T-helper 1 cell (primary cell): ENCODE measurements at places on chromosomes 7 and 10.

- DNase-seq, result peak; percentile 8
Measured at GRCh38 chr7:33185786-33186185, 56.4 kb downstream of the BBS9 start.

GRCh38 chr7:140060788-140061606, 1.8 kb downstream of the PARP12 start:
- DNase-seq, result no peak

DNA sequence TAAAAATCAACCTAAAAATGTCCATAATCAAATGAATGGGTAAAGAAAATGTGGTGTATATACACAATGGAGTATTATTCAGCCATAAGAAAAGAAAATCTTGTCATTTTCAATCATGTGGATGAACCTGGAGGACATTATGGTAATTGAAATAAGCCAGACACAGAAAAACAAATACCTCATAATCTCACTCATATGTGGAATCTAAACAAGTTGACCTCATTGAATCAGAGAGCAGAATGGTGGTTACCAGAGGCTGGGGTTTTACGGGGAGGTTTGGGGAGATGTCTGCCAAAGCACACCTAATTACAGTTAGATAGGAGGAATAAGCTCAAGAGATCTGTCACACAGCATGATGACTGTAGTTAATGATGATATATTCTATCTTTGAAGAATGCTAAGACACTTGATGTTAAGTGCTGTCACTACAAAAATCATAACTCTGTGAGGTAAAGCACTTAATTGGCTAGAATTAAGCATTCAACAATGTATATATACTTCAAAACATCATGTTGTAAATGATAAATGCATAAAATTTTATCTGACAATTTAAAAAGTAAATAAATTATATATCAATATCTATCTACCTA, 39.1 kb upstream of the TNPO3 start:
- DNase-seq, result no peak

DNA sequence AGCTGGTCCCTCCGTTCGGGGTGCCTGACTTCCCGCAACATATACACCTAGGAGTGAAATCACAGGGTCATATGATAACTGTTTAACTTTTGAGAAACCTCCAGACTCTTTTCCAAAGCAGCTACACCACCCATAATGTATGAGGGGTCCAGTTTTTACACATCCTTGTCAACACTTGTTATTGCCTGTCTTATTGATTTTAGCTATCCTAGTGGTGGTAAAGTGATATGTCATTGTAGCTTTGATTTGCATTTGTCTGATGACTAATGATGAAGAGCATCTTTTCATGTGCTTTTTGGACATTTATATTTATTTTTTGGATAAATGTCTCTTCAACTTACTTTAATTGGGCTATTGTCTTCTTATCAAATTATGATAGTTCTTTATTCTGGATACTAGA, 29.0 kb downstream of the SND1 start:
- no peak for DNase-seq

GRCh38 chr7:77386165-77386822, 29.9 kb downstream of the GSAP start:
- DNase-seq, result no peak

- DNase-seq, result no peak
Measured at GRCh38 chr10:3095373-3096139, 28.2 kb downstream of the PFKP start.

DNA sequence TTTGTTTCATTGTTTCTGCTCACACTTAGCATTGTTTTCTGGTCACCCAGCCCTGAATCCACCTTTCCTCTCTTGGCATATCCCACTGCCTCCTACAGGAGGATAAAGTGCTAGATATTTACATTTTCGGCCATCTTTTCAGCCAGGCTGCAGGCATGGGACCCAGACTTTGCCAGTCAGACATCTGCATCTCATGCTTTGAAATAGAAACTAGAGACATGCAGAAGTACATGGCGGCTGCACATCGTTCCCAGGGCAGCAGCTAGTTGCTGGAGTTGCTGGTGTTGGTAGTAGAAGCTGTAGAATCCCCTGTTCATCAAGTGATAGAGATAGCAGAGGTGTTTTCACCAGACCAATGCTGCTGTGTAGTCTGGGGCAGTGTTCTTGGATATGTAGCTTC, 18.7 kb downstream of the STAMBPL1 start:
- no peak for DNase-seq

DNA sequence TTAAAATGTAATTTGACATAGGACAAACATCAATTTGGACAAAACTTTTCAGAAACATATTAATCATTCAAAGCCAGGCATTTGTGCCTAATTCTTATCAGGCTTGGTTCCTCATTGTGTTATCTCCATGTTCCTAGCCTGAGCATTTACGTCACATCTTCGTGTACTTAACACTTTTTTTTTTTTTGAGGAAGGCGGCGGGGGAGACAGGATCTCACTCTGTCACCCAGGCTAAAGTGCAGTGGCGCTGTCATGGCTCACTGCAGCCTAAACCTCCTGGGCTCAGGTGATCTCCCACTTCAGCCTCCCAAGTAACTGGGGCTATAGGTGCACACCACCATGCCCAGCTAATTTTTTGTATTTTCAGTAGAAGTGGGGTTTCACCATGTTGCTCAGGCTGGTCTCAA, 19.8 kb downstream of the HNRNPA2B1 start:
- DNase-seq, result no peak

GRCh38 chr10:119022846-119023552, 6.5 kb upstream of the NANOS1 start:
- DNase-seq, result no peak

DNA sequence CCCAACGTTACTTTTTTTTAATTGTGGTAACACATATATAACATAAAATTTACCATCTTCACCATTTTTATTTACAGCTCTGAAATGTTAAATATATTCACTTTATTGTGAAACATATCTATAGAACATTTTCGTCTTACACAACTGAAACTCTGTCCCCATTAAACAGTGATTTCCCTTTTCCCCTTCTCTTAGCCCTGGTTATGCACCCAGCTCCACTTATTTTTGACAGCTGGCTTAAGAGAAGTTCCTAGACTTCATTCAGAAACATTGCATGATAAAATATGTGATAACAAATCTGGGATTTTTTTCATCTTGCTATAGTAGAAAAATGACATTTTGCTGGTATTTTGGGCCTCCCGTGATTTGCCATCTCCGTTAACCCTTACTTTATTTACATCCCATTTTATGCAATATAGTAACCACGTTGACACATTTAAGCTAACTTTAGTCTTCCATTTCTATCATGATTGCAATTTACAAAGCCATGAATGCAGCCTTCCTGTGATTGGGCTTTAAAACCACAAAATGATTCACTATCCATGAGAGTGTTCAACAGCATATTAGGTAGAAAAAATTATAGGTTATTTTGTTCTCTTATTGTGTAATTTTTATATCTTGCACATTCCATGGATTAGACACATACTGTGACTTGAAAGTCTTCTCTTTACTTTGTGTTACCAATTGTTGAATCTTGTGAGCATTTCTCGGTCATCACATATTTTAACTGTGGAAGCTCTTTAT, 139.6 kb downstream of the SND1 start:
- DNase-seq, result no peak

DNA sequence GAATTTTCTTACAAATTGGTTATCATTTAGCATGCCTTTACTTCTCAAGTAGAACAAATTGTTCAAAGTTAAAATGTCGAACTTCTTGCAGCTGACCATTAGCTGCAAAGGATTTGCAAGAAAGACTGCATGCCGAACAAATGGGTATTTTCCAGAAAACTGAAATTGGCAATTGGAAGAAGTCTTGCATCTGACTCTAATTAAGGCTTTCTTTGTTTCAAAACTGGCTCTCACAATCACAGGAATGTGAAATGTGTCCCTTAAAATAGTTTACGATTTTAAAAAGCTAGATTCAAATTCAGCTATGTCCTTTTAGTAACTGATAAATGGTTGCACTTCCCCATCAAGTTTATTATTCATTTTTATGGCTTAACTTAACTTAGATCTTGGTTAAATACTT, 207.9 kb downstream of the ARL4A start:
- no peak for DNase-seq

DNA sequence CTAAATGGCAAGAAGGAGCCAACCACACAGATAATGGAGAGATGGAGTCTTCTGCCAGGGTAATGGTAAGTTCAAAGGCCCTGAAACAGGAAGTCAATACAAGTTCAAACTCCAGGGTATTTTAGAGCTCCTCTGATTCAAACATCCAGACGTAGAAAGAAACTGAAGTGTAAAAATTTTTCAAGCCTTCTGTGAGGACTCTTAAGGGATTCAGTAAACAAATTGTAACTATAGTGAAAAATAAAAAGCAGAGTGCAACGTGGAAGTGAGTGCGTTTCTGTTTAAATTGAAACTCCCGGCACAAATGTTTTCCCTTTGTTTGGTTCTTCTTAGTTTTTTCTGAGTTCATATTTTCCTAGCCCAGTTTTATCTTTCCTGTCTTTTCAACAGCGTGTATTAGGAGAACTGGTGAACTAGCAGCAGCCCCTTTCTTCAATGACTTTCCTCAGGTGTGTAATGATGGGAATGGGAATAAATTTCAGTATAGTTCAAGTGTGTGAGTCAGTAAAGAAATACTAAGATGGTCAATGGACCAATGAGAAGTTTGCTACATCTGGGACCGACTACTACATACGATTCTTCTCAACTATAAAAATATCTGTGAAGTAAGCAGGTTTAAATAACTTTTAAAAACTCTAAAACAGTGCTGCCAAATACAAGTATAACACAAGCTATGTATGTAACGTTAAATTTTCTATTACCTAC, 298.9 kb downstream of the CSTF2T start:
- DNase-seq, result no peak

GRCh38 chr7:85322252-85322651, 135.4 kb upstream of the SEMA3D start:
- DNase-seq, result no peak

- no peak for DNase-seq
Measured at GRCh38 chr10:126185676-126186447, 202.4 kb downstream of the ADAM12 start.

GRCh38 chr7:149731207-149731955, 42.0 kb downstream of the ZNF467 start:
- DNase-seq, result no peak

DNA sequence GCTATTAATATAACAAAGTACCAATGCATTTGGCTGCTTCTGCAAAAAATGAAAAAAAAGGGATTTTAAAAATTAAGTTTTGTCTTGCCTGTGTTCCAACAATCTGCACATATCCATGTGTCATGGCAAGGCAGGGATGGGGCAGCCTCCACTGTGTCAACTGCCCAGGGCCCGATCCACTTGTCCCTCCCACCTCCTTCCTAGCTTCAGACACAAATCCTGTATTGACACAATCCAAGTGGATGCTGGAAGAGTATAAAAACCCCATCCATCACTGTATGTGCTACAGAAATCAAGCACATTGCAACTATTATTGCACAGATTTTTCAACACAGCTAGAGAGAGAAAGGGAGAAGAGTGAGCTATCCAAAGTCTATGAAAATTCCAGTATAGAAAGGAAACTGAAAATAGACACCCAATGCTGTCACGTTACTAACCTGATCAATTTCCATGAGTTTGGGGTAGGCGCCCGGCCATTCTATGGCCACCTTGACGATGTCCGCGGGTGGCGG, 106.4 kb downstream of the ELMO1 start:
- no peak for DNase-seq

GRCh38 chr7:39321909-39322498, 244.2 kb upstream of the YAE1 start:
- no peak for DNase-seq

DNA sequence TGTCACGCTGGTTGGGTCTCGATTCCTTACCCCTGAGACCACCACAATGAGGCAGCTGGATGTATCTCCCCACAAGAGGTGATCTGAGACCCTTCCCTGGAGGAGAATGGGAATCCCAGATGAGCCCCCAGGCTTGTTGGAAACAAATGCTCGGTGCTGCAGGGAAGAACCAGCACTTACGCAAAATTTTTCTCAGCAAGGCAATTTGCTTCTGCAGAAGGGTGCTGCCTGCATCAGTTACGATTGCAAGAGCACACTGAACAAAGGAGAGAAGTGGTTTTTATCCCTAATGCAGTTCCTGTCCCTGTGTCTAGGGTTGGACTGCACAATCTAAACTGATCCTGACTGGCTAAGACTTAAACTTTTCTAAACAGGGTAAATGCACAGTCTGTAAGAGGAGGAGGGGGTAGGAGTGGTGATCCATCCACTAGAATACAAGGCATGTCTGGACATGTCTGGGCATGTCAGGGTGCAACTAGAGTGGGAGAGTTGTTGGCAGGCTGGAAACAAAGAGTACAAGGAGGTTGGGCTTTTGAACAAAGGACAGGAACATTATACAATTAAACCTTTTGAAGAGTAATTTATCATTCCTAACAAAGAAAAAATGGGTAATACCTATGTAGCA, 114.9 kb upstream of the FAM3C start:
- no peak for DNase-seq

GRCh38 chr7:24036033-24036412, 248.0 kb upstream of the NPY start:
- DNase-seq, result no peak

DNA sequence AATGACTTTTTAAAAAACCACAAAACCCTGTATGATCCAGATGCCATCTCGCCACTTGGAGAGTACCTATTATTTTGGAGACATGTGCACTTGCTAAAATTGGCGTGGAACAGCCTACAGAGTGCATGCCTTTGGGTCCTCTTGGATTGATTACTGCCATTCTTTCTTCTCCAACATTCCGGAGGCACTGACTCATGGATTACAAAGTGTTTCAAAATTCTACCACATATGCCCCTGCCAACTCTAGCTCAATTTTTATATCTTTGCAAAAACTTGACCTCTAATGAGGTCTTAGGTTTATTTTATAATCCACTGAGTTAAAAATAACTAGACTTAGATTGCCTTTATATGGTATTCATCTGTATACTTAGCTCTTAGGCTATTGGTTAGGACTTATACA, 55.8 kb upstream of the KIF5B start:
- DNase-seq, result no peak

GRCh38 chr7:127890726-127891125, 140.5 kb downstream of the LRRC4 start:
- no peak for DNase-seq
